ENCODE measurements at places on chromosomes 5 and 9. TPM values are rescaled to one million over a fixed set of nuclear protein-coding genes. Genes with fewer than 3 reads are reported as not detected.

Gene GLRA1
- polyA plus RNA-seq = not detected

Gene PGM5
- not detected for polyA plus RNA-seq

Gene EDIL3
- polyA plus RNA-seq = 0.02 TPM

Gene IL13
- not detected for polyA plus RNA-seq

Gene NR2F1
- polyA plus RNA-seq = not detected

Gene SPATA31A3
- not detected for polyA plus RNA-seq

Gene TMEM252
- not detected for polyA plus RNA-seq

Gene HRH2
- polyA plus RNA-seq = not detected

DNA sequence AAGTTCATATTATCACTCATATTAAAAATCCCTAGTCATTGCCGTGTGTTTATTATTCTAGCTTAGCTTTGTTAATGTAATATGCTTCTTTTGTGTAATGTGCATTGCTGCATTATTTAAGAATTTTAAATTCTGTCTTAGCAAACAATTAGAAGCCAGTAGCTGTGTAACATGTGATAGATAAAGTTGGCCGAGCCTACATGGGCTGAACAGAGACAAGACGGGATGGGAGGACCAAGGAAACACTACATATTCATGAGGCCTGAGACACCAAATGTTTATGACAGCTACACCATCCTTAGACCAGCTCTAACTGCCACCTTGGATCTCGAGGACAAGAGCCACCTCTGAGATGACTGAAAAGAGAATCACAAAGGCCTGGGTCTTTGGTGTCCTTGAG is 51.0 kb upstream of the COL15A1 start:
- no peak for DNase-seq

- peak; percentile 45 for DNase-seq
Observed at GRCh38 chr5:115096034-115096769, 73.5 kb downstream of the TRIM36 start.

GRCh38 chr5:154146409-154146808 is 44.1 kb upstream of the GALNT10 start:
- no peak for DNase-seq

GRCh38 chr5:72510610-72511181 is 3.5 kb upstream of the ZNF366 start:
- DNase-seq = no peak

DNA sequence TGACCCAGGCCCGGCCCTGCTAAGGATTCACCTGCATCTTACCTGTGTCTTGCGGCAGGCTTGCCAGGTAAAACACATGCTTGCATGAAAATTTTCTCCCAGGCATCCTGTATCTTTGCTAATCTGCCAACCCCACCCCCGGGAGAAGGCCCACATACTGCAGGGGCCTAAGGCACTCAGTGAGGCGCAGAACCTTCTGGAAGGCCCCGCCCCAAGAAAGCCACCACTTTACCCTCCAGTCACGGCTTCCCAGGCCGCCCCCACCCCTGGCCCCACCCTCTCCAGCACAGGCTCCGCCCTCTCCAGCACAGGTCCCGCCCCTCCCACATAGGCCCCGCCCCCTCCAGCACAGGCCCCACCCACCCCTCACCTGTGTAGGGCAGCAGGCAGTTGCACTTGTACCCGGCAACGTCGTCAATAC is 29.8 kb upstream of the SEC16A start:
- DNase-seq = no peak

DNA sequence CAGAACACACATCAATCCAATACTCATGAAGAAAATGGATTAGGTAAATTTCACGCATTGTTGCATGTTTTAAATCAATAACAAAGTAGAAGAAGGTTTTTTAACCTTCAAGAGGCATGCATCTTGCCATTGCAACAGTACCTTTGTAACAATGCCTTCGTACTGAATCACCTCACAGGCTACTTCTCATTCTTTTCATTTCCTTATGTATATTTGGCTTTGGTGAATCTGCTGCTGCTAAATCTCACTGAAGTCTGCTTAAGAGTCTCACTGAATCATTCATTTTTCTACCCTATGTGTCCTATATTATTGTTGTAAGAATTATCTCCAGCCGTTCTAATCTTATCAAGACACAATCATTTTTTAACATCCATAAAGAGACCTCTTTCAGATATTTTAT is 152.5 kb downstream of the CDH10 start:
- DNase-seq = no peak

GRCh38 chr5:152185547-152186245 is 219.4 kb downstream of the NMUR2 start:
- no peak for DNase-seq

DNA sequence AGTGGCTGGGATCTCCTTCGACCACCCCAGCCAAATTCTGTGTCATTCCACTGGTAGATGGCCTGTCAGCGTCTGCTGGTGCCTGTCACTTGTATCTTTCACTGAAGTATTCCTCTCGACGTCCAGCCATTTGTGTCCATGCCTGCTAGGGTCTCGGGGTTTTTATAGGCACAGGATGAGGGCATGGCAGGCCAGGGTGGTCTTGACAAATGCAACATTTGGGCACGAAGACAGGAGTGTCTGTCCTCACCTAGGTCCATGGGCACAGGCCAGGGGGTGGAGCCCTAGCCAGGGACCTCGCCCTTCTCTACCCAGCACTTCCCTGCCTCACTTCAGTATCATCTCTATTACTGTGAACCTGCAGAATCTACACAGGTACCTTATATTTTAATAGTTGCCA is 2223.9 kb upstream of the ACO1 start:
- DNase-seq = no peak

GRCh38 chr5:73151766-73152410 is 21.1 kb upstream of the TMEM174 start:
- no peak for DNase-seq

Data from foreskin keratinocyte (primary cell).